NCI-H1694 treated with DMSO at 0.1 percent for 48 hours (cell line): ENCODE measurements at places on chromosomes 16 and 17.

- DNase-seq: no peak
Observed at GRCh38 chr16:11181899-11182279, 74.1 kb downstream of the SOCS1 start.

- no peak for DNase-seq
Observed at GRCh38 chr17:17698869-17699351, 17.7 kb downstream of the RAI1 start.

DNA sequence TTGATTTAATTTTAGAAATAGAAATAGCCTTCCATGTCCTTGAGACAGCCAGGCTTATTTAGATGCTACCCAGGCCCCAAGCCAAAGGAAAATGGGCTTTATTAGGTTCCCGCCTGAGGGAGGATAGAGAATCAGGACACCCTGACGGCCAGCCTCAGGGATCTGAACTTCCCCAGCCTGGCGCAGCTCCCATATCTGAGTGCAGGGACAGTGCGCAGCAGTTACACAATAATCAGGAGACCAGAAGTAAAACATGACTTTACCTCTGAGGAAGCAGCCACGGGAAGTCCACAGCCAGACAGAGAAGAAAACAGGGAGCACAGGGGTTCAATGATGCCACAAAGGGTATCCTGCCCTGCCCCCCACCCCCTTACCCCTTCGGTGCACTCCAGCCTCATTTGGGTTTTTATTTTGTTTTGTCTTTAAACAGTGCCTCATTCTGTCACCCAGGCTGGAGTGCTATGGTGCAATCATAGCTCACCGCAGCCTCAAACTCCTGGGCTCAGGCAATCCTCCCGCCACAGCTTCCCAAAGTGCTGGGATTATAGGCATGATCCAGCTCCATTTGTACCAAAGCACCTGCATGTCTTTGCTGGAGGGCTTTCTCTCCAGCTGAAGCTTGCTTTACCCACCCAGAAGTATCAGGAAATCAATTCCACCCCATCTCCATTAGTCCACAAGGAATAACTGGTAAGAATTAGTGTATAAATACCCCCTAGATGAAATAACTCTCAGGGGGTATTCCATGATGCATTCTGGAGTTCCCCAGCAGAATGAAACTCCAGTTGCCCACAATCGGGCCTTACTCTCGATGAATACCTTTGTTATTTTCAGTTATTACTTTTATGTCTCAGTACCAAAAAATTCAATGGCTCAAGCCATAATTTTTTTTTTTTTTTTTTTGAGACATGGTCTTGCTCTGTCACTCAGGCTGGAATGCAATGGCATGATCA lies 21.9 kb downstream of the ORC6 start:
- no peak for DNase-seq

GRCh38 chr17:3826191-3826590 lies 19.9 kb downstream of the NCBP3 start:
- DNase-seq: no peak

DNA sequence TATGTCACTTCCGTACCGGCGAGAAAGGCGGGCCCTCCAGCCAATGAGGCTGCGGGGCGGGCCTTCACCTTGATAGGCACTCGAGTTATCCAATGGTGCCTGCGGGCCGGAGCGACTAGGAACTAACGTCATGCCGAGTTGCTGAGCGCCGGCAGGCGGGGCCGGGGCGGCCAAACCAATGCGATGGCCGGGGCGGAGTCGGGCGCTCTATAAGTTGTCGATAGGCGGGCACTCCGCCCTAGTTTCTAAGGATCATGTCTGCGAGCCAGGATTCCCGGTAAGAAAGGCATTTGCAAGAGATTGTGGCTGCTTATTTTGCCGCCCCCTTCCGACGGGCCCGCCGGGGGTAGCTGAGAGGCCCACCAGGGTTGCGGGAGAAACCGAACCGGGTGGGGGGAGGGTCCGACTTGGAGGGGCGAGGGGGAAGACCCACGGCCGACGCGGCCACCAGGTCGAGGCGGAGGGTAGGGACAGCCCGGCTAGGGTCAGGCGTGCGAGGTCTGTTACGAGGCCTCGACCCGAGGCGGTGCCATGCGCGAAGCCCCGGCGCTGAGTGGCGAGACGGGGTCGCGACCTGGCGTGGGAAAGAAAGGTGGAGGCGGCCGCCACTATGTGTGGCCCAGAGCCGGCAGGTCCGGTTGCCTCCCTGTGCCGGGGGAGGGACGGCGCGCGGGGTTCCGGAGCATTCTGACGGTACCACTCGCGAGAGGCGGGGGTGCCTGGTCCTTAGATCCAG lies 6.7 kb upstream of the CD68 start:
- DNase-seq: peak; percentile 98

DNA sequence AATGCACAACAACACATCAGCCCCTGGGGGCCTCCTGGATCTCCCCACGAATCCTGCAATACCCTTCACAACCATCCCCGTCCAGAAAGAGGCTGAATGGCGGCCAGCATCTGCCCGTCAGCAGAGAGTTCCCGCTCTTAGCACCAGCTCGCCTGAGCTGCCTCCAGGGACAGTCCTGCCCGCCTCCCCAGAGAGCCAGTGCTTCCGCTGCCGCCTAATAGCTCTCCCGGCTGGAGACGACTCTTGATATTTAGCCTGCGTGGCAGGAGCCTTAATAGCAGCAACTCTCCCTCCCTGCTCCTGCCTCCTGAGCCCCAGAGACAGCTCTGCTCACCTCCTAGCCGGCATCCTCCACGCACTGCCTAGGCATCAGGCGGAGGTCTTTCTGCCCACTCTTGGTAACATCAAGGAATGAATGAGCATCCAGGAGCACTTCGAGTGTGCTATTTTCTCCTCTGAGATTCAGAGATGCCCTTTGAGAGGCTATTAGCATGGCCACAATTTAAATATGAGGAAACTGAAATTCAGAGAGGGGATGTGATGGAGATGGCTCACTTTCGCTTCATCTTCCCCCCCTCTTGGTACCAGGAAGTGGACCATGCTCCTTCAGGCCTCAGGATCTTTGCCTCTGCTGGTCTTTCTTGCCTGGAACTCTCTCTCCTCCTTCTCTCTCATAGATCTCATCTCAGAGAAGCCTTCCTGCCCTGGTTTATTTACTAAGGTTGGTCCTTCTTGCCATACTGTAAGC lies 67.9 kb downstream of the RAI1 start:
- peak; percentile 35 for DNase-seq

- peak; percentile 62 for DNase-seq
Observed at GRCh38 chr17:21119247-21119918, 7.4 kb upstream of the DHRS7B start.

- DNase-seq: peak; percentile 26
Observed at GRCh38 chr17:67639979-67640378, 77.8 kb upstream of the NOL11 start.

DNA sequence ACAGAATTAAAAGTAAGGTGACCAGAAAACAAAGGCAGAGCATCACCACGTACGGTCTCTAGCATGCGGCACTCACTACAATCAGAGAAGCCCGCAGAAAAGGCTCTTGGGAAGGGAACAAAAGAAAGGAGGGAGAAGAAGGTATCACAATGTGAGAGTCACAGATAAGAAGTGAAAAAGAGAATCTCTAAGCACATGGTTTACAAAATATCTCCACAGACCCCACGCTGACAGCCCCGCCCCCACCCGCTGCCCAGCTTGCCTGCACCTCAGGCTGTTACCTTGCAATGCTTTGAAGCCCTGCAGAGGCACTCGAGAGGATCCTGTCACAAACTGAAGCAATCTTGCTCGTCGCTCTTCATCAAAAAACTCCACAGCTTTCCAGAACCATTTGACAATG lies 40.5 kb downstream of the CEP95 start:
- DNase-seq: no peak

DNA sequence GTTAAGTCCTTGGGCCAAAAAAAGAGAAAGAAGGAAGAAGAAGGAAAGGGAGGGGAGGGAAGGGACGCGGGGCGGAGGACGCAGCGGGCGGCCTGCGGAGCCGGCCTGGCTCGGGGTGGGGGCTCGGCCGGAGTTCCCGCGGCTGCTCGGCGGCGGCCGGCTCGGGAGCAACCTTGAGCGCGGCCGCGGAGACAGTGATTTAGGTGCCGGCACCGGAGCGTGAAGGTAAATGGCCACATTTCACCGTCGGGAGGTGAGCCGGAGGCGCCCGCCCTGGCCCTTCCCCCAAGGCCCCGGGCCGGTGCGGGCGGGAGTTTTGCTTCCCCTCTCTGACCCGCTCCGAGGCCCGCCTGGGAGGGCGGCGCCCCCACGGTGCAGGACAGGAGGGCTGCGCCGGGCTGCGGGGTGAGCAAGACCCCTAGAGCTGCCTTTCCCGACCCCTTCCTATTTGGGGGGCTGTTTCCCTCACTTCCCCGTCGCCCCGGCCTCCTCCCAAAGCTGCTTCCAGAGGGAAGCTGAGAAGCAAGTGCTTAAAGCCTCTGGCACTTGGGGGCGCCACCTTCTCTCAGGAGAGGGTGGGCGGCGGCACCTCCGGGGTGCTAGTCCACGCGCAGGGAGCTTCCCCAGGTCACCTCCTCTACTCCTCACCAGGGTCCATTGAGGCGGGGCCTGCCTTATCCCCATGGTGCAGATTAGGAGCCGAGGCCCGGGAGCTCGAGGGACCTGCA lies 56.5 kb downstream of the MRM1 start:
- peak; percentile 11 for DNase-seq

DNA sequence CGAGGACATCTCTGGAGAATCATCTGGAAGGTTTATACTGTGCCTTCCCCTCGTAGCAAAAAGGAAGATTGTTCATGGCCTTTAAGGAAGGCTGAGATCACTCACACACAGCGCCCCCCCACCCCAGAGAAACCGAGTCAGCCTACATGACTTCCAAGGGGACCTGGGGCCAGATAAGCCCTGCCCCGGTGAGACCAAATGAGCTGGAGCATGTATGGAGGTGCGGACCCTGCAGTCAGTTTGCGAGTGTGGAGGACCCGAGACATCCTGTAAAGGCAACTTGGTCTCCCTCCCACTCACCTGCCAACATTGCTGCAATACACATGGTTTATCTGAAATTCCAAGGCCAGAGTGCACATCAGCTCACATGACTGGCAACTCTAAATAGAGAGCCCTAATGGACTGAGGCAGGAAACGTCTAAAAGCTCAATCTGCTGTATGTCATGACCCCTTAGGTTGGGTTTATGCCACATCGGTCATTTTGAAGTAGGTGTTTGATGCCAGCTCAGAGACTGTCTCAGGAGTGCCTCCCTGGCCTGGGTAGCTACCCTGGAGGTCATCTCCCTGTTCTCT lies 233.6 kb downstream of the CPPED1 start:
- no peak for DNase-seq

DNA sequence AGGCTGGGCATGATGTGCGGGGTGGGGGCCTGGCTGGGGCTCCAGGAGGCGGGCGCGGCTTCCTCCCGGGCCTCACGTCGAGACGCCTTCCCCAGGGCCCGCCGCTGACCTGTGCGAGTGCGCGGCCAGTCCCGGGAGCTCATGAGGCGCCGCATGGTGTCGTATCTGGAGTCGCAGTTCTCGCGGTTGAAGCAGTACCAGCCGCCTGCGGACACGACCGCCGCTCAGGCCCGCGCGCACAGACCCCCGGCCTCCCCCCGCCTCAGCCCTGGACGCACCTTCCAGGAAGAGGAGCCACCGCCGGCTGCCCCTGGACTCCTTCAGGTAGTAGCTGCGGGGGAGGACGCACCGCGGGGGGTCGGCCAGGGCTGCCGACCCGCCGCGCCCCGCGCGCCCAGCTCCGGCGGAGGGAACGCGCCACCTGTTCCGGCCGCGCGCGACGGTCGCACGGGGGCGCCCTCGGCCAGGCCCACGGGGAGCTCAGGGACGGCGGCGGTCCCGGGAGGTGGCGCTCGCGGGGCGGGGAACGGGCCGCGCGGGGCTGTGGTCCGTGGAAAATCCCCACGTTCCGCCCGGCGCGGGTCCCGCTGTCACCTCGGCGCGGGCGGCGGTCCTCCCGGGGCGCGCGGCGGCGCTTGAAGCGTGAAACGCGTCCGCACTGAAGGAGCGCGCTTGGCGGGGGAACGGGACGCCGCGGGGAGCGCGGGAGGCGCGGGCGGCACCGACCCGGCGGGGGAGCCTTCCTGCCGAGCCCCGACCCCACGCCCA lies 1.4 kb downstream of the NOTUM start:
- DNase-seq: peak; percentile 28

- DNase-seq: no peak
Observed at GRCh38 chr16:85724126-85724879, 26.6 kb downstream of the C16orf74 start.

DNA sequence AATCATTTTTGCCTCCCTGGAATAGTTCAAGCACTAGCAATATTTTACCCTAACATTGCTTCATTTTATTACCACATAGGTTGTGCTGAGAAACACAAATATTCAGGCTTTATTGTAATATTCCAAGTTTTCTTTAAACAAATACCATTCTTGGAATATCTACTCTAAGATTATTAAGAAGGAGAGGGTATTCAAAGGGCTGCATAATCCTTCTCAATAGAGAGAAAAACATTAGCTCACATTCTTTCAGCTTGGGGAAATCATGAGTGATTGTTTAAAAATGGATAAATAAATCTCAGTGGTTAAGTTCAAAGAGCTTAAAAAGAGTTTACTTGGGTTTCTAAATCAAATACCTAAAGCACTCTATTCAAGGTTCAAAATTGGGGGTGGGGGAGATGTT lies 111.9 kb upstream of the CORO6 start:
- DNase-seq: no peak

- no peak for DNase-seq
Observed at GRCh38 chr17:16448490-16448889, 33.1 kb downstream of the TRPV2 start.

DNA sequence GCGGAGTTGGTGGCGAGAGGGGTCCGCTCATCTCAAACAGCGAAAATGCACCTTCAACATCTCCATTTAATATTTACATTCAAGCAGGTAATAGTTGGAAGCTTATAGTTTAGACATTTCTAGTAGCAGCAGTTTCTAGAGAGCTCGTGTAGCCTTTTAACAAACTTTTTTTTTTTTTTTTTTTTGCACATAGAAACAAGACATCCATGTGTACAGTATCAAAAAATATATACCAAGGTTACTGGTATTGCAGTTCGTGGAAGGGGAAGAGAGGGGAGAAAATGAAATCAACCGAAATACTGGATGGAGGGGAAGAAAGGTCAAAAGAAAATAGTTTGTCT lies 6.2 kb downstream of the CBX4 start:
- no peak for DNase-seq

DNA sequence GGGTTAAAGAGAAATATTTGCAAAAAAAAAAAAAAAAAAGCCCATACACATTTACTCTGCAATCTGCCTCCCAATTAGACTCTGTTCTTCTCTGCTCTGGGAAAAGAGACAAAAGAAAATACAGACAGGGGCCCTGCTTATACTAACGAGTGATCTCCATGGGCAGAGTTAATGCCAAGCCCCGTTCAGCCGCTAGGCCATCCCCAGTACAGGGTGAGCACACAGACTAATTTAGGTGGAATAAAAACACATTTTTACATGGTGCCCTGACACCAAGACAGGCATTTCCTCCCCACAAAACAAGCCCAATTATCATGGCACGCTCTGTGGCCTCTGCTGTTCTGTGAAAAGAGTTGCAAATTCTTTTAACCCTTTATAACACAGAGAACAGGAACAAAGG lies 356.3 kb upstream of the C16orf82 start:
- no peak for DNase-seq

DNA sequence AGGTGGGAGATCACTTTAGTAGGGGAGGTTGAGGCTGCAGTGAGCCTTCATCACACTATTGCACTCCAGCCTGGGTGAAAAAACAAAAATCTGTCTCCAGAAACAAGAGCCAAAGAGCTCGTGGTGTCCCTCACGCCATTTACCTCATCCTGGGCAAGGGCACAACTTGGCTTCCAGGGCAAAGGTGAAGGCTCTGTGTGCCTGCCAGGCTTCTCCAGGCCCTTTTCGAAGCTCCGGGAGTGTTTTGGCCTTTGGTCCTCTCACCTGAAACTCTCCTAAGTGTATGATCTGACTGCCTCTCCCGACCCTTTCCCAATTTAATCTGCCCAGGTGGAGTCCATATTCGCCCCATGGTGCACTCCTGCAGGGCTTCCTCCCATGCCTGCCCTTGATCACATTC lies 11.6 kb upstream of the CES3 start:
- no peak for DNase-seq

GRCh38 chr17:64253470-64253869 lies 9.6 kb downstream of the TEX2 start:
- DNase-seq: no peak
